Activated T-helper 17 cell treated with anti-CD3 and anti-CD28 coated beads, Interleukin-2, amount 50 U/mL, for 72 hours (primary cell): ENCODE measurements at places on chromosomes 11 and 22.
A peak's percentile ranks its signal among the peaks of the same experiment; 100 is the strongest.

- H3K27me3 ChIP-seq, result no peaks in the 10 kb centered on the region
- ATAC-seq, result no peak
- no peak overlapping the region for H3K27ac ChIP-seq
- no peaks in the 10 kb centered on the region for H3K36me3 ChIP-seq
Measured at GRCh38 chr11:124920356-124920755, 1.3 kb downstream of the HEPN1 start.

- no peaks in the 10 kb centered on the region for H3K36me3 ChIP-seq
- H3K4me1 ChIP-seq, result no peaks in the 10 kb centered on the region
- no peak overlapping the region for H3K27ac ChIP-seq
- no peak overlapping the region for H3K4me3 ChIP-seq
Measured at GRCh38 chr11:62497132-62497801, 49.3 kb downstream of the AHNAK start.

DNA sequence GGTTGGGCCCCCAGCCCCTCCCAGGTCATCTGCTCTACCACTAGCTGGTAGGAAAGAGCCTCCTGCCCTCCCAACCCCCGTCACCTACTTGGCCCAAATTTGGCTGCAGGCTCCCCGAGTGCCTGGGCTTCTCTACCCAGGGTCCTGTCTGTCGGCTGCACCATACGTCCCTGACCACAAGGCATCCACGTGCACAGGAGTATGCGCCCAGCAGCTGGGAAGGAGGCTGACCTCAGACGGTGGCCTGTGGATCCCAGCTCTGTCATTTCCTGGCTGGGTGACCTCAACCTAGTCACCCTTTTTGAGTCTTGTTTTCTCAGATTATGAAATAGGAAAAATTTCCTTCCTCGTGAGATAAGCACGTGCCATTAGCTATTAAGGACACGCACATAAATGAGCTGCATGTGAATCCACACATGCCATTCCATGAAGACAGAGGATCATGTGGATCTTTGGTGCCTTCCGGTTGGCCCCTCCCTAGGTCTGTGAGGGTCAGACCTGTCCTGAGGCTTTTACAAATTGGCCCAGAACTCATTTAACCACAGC is 13.7 kb downstream of the CYB561A3 start:
- no peak for ATAC-seq
- H3K4me1 ChIP-seq, result no peaks in the 10 kb centered on the region
- no peaks in the 10 kb centered on the region for H3K27me3 ChIP-seq
- H3K4me3 ChIP-seq, result no peak overlapping the region
- peaks cover 30% of the 10 kb centered on the region for H3K36me3 ChIP-seq
- H3K27ac ChIP-seq, result no peak overlapping the region

DNA sequence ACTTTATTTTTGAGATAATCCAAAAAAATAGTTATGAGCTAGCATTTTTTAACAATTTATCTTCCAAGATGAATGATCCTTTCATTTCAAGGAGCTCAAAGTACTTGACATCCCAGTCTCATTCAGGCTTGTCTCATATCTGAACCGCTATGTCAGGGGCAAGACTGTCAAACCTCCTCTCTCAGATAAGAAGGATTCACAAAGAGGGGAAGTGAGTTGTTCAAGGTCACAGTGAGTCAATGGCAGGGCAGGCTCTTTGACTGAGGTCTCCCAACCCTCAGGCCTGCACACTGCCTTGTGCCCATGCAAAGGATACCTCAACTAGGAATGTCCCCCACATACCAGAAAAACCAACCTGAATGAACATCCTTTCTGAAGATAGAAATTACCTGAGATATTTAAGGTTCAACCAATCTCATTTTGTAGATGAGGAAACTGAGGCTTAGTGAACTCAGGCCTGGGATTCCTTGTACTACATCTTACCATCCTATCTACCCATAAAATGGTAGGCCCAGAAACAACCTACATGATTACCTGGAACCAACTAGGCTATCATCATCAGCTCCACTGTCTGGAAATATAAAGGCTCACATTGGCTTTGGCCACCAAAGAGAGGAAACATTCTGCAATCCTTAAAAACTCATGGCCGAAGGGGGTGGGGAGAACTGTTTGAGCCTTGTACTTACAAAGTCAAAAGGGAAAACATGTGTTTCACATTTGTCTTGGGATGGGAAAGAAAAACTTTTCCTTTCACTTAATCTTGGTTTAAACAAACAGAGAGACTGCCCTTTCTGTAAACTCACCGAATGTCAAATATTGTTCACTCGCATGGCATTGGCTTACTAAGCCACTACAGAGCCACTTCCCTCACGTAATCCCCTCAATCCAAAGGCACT is 51.1 kb downstream of the LIF start:
- H3K27ac ChIP-seq, result peak overlapping the region; percentile 98
- ATAC-seq, result peak; percentile 47
- H3K4me1 ChIP-seq, result peaks cover 58% of the 10 kb centered on the region
- no peaks in the 10 kb centered on the region for H3K27me3 ChIP-seq
- peak overlapping the region; percentile 75 for H3K4me3 ChIP-seq
- no peaks in the 10 kb centered on the region for H3K36me3 ChIP-seq

GRCh38 chr11:112400476-112401014 is 139.9 kb upstream of the PLET1 start:
- no peak overlapping the region for H3K4me3 ChIP-seq
- ATAC-seq, result no peak
- H3K36me3 ChIP-seq, result no peaks in the 10 kb centered on the region
- no peaks in the 10 kb centered on the region for H3K4me1 ChIP-seq
- H3K27me3 ChIP-seq, result no peaks in the 10 kb centered on the region

- no peaks in the 10 kb centered on the region for H3K4me1 ChIP-seq
- no peak overlapping the region for H3K27ac ChIP-seq
- no peak for ATAC-seq
- H3K27me3 ChIP-seq, result peaks cover 44% of the 10 kb centered on the region
- H3K4me3 ChIP-seq, result no peak overlapping the region
Measured at GRCh38 chr11:69721745-69722144, 17.9 kb upstream of the FGF19 start.
